Stimulated activated naive CD4-positive, alpha-beta T cell (primary cell): ENCODE measurements at places on chromosomes 4 and X.
A peak's percentile ranks its signal among the peaks of the same experiment; 100 is the strongest.

GRCh38 chr4:1021386-1022050 is 10.1 kb downstream of the FGFRL1 start:
- DNase-seq, result no peak

GRCh38 chr4:8237256-8237989 is 32.1 kb upstream of the HTRA3 start:
- no peak for DNase-seq

- peak; percentile 13 for DNase-seq
These were observed 337.7 kb downstream of the BMPR1B start for GRCh38 chr4:95095348-95095974.

DNA sequence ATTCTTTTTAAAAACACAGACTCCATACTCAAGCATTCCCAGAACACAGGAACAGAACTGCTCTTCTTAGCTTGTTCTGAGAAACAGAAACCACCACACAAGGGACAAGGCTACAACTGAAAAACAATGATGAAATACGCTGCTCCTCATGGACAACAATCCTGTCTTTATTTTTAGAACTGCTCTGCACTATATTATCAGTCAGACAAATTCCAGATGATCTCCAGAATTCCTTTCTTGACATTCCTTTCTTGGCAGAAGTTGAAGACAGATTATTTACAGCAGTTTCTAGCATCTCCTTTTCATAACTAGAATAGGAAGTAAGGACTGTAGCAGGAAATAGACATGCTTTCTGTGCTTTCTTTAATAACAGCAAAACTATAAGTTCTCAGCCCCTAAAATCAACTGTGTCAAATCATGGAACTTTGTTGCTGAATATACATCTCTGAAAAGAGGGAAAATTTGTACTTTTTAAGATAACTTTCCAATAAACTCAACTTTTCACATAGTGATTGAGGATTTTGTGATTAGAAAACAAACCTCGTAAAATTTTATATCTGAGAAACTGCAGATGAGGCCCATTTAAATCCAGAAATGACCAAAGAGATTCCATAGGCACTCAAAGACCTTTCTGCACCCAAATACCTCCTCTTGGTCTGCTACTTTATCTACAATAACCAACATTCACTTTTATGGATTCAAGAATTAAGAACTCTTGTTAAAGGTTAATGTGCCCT is 35.9 kb downstream of the ANTXR2 start:
- no peak for DNase-seq

GRCh38 chr4:67744561-67745283 is 9.5 kb downstream of the GNRHR start:
- no peak for DNase-seq

GRCh38 chrX:121231566-121232358 is 184.4 kb downstream of the GLUD2 start:
- no peak for DNase-seq

- DNase-seq, result no peak
These were observed 14.9 kb upstream of the PPEF1 start for GRCh38 chrX:18692541-18692940.

DNA sequence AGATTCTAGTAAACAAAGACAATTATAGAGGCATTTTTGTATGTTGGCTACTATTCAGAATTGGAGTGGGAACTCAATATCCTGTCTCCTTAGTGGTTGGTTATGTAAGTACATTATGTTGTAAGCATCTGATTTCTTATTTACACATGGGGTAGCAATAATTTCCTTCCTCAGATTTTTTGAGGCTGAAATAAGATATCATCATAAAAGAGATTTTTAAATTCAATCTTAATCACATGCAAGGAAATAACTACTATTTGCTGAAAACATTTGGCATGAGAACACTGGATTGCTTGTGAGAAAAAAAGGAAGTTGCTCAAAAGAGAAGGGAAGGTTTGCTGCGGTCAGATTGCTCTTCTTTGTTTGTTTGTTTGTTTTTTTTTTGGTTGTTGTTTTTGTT is 437.7 kb upstream of the HS3ST1 start:
- DNase-seq, result no peak

DNA sequence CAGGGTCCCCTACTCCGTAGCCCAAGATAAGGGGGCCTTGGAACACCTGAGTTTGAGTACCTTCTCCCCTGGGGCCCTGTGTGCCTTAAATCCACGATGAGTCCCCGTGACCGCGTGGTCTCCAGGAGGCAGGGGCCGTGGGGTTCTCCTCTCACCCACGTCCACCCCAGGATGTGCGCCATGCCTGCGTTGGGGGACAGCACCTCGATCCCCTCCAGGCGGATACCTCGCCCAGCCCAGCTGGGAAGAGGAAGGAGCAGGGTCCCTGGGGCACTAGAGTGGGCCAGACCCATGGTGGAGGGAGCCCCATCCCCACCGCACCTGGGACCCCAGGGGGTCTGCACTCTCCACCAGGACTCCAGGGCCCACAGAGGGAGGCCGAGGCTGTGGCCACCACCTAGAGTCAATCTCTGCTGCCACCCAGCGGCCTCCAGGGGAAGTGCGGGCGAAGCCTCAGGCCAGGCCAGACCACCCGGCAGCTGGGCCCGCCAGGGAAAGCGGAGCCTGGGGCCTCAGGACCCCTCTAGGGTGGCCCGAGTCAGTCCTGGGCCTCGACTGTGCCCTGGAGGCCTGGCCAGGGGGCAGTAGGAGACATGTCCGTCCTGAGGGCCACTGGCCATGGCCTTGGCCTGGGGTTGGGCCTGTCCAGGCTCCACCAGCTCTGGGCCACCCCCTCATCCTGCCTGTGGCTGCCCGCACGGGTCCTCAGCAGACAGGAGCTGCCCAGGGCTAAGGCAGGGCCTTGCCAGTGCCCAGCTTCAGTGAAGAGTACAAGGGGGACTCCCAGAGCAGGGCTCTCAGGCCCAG is 55.0 kb downstream of the FAM53A start:
- DNase-seq, result no peak

DNA sequence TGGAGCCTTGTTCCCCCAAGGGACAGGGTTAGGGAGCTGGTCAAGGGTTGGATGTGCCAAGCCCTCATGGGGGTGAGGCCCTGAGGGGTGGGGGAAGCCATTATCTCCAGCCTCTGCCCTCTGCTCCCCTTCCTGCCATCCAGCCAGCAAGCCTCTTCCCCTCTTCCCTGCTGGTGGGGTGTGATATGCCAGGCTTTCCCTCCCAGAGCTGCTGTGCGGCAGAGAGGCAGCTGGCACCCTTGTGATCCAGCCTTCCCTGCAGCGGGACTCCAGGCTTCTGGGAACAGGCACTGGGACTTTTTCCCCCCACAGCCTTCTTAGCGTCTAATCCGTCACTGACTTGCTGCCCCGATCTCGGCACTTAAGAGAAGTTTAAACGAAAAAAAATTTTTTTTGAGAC is 6.3 kb downstream of the SSR4 start:
- DNase-seq, result no peak

DNA sequence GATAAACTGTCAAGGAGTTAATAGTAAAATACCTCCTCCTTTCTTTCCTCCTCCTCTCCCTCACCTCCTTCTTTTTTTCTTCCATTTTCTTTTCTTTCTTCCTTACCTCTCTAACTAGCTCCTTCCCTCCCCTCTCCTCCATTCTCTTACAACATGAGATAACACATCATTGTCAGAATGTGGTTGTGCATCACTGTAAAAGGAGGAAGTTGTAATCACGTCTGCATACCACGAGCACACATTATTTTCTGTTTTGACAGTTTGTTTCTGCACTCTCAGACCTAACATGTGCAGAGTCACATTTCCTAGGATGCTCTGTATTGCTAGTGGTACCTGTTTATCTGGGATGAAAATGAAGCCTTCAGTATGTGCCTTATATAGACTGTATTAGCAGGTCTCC is 9.1 kb downstream of the SLIT2 start:
- DNase-seq, result no peak

- DNase-seq, result no peak
These were observed 126.8 kb downstream of the NFKB1 start for GRCh38 chr4:102627831-102628523.

DNA sequence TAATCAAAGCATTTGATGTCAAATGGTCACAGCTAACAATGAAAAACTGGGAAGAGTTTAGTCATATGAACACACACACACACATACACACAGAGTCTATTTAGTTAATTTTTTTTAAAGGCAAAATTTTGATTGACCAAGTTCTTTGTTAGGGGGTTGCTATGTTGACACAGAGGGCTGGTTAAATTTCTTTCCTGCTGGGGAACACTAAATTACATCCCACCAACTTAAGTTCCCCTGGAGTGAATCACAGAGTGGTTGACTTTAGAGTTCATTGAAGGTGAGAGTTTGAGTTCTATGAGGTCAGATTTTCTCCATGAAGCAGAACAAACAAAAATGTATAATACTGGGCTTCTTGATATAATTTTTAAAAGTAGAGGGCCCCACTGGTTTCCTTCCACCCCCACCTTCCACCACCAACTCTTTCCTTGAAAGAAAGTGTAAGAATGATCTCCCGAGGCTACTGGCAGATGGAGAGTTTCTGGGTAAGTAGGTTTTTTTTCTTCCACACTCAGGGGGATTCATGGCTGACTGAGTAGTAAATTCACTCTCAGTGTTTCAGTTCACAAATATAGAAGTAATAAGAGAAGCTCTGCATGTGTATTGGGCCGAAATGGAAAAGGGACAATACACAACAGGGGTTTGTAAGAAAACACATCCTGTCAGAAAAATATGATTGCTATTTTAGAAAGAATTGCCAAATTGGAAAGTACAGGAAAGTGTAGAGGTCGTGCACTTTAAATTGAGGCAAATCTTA is 917.0 kb upstream of the LCORL start:
- DNase-seq, result no peak

- DNase-seq, result no peak
These were observed 259.1 kb upstream of the CPEB2 start for GRCh38 chr4:14743172-14743571.

DNA sequence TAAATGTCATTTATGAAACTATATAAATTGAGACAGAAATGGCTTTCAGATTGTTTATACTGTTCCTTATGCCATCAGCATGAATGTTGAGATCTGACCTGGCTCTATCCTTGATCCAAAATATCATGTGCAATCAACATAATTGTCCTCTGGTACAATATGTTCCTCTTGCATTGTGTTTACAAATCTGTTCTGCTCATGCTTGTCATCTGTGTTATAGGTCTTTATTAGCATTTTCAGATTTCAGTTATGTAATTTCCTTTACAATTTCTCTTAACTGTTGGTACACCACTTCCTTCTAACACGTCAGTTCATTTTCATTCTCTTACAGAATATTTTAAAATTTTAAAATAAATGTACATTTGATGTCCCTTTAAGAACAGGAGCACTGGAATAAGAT is 1.6 kb downstream of the HPGD start:
- no peak for DNase-seq

- DNase-seq, result no peak
These were observed 46.7 kb downstream of the DDX60L start for GRCh38 chr4:168433571-168433970.

GRCh38 chr4:30953799-30954198 is 233.6 kb downstream of the PCDH7 start:
- DNase-seq, result no peak

DNA sequence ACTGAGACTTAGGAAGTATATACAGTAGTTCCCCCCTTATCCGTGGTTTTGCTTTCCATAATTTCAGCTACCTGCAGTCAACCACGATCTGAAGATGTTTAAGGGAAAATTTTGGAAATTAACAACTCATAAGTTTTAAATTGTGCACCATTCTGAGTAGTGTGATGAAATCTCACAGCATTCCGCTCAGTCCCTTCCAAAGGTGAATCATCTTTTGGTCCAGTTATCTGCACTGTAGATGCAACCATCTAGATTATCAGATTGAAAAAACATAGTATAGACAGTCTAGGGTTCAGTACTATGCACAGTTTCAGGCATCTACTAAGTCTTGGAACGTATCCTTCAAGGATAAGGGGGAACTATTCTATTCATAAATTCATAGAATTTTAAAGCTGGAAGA is 109.0 kb downstream of the ANXA3 start:
- DNase-seq, result no peak

DNA sequence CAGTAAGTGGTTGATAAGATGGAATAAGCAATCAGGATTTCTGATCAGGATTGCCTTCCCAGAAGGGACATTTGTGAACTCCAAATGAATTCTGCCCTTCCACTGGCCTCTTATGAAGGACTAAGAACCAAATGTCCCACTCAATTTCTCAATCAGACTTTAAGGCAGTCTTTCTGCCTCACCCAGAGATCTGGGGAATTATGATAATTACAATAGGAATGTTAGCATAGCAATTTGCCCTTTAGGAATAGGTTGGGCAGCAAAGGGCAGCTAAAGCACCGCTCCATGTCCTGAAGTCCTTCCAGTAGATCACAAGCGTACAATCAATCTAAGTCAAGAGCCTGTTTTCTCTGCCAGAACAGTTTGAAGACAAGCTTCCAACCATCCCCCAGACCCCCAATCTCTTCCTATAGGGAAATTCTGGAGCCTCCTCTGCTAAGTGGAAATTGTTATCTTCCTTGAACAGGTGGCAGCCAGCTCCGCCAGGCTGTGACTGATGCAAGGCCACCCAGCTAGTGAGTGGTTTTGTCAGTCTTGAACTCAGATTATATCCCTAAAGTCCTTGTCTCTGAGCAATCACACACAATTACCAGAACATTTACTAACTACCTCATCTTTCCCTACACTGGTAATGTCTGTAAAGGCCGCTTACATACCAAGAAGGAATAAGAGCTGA is 18.6 kb downstream of the NKX3-2 start:
- DNase-seq, result no peak

DNA sequence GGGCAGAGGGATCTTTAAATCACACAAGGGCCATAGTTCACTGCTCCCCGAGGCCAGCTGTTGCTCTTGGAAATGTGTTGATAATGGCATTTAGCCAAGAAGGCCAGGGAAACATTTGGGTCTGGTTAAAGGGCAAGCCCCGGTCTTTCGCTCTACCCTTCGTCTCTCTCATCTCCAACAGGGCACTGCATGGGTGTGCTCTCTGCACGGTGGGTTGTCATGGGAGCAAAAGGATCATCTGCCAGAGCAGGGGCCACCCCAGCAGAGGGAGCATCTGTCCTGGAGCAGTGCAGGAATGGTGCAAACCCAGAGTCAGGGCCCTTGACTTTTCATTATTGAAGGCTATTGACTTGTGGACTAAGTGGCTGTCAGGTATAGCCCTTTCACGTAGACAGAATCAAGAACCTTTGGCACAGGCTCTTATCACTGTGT is 22.7 kb upstream of the PGRMC2 start:
- no peak for DNase-seq

GRCh38 chr4:23770011-23770410 is 119.8 kb downstream of the PPARGC1A start:
- no peak for DNase-seq
